ENCODE measurements at places on chromosomes 2 and 18.

DNA sequence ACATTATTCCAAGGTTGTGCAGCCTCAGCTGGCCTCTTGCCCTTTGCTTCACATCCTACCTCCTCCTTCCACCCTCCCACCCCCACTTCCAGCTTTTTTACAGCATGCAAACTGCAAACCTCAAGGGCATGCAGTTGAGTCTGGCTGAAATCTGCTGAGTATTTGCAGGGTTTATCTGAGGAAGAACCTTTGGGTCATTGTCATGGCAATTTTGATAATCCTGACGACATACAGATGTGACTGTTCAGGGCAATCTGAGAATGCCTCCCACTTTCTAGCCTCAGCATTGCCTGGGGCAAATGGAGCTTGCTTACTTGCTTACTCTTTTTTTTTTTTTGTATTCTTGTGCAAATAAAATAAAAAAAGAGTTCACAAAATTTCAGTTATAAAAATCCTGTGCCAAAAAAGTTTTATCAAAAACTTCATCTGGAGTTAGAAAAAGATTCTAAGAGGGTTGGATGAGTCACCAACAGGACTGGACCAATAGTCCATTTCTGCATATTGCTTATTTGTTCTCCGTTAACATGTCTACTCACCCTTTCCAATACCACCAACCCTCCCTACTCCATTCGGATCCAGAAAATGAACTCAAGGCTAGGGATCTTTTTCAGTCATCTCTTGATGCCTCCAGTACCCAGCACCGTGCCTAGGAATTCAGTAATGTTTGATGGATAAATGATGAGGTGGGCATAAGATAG is 23.6 kb upstream of the LHCGR start:
- DNase-seq, result no peak

GRCh38 chr2:157596992-157597681 is 31.5 kb downstream of the ACVR1C start:
- DNase-seq, result peak; percentile 34

- DNase-seq, result peak; percentile 24
Observed at GRCh38 chr2:6877402-6878304, at the start of gene RSAD2. Gene RSAD2 (plus strand): TSS chr2:6877777. CDS start chr2:6877801, 24 bp downstream.

DNA sequence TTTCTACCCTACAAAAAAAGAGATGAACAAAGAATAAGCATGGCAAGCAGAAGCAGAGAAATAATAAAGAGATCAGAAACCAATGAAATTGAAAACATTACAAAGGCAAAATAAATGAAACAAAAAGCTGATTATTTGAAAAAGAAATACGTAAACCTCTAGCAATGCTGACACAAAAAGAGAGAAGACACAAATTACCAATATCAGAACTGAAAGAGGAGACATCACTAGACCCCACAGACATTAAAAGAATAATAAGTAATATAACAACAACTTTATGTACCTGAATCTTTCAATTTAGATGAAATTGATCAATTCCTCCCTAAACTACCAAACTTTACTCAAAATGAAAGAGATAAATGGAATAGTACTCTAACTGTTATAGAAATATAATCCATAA is 75.9 kb downstream of the TMEM163 start:
- no peak for DNase-seq

DNA sequence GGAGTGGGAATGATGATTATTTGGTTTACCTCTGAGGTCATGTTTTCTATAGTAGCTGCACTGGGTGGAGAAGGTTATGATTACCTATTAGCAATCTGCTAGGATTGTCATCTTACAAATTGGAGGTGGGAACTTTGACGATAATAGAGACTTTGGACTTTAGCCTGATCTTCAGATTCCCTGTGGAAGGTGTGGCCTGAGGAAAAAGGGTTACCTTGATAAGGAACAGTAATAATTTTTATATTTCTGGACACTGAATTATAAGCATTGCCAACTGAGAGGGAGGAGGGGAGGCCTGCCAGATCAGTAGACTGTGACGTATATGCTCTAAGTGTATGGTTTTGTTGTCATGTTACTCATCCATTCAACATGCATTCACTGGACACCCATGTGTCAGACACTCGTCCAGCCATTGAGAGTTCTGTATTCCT is 183.4 kb upstream of the FOSL2 start:
- no peak for DNase-seq

DNA sequence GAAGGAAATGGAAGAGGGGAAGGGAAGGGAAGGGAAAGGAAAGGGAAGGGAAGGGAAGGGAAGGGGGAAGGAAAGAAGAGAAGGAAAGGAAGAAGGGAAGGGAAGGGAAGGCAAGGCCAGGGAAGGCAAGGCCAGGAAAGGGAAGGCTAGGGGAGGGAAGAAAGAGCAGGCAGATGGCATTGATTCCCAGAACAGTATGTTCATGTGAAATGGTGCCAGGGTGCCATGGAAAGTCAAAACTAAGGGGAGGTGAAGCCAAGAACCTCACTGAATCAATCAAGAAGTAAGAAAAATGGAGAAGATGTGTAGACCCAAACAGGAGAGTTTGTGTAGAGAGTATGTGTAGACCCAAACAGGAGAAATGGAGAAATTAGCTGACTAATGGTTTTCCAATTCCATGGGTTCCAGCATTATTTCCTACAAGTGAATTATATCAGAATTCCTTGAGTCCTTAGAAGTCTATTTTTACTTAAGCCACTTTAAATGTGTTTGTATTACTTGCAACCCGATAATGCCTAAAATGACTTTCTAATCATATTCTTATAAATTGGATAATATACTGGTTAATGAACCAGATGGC is 367.6 kb downstream of the TXNL1 start:
- no peak for DNase-seq

GRCh38 chr2:161308178-161308955 is at the start of gene PSMD14:
Gene PSMD14 (plus strand): TSS chr2:161308425. CDS start chr2:161318826, 10,401 bp downstream.
- peak; percentile 67 for DNase-seq

DNA sequence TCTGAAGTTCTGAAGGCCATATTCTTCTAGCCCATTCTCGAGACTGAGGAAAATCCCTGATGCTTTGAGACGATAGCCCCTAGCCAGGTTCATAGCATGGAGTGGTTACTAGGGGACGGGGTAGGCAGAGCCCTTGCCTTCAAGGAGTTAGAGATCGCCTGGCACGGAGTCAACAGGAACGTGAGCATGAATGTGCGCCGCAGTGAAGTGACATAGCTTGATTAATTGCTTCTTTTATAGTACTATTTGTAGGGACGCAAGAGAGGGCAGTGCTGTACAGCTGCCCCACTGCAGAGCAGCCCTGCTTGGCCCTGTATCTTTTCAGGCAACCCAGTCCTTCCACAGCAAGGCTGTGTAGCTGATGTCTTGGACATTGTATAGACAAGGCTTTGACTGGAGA is 26.2 kb downstream of the HRH4 start:
- no peak for DNase-seq

DNA sequence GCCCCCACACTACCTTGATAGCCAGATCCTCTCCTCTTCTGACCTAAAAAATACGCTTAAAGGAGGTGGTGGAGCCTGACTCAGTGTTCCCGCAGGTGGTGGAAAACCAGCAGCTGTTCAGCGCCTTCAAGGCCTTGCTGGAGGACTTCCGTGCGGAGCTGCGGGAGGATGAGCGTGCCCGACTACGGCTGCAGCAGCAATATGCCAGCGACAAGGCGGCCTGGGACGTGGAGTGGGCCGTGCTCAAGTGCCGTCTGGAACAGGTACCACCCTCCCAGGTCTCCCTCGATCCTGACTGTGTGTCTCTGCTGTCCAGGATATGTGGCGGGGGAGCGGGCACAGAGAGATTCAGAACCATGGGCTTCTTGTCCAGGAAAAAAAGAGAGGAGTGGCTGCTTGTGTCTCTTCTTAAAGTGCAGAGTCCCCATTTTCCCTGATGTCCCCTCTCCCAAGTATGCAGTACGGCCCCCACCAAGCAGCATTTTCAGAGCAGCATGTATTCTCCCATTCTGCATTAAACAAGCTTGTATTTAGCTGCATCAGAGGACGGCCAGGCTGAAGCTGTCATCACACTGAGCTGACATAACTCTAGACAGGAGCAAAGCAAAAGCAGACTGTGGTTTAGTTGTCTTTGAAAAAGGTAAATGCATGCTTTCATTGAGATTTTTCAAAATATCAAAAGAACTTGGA is 101.6 kb downstream of the MTCL1 start:
- DNase-seq, result no peak

- no peak for DNase-seq
Observed at GRCh38 chr2:223909001-223909741, 36.0 kb downstream of the WDFY1 start.

- DNase-seq, result no peak
Observed at GRCh38 chr2:20343128-20343527, 7.5 kb downstream of the PUM2 start.

DNA sequence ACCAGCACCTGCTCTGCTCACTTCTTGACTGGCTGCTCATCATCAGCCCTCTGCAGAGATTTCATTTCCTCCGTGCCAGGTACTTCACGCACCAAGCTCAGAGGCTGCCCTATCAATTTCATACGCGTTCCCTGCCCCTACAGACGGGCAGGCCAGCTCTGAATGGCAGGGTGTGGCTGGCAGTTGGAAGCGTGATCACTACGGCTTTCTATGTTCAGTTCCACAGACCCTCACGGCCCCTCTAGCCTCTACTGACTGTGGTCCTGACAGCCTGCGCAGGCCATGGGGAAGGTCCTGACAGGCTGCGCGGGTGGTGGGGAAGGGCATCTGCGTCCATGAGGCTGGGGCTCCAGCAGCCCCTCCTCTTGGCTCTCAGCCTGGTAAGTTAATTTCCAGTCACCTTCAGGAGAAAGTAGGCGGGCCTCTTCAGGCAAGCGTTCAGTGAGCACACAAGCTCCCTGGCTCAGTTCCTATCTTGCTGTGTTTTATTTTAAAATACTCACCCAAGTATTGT is 154.8 kb downstream of the ZNF236 start:
- DNase-seq, result no peak

Data from activated CD8-positive, alpha-beta memory T cell treated with anti-CD3 and anti-CD28 coated beads for 1 hour (primary cell).